ENCODE measurements at places on chromosomes 11 and 22. TPM values are rescaled to one million over a fixed set of nuclear protein-coding genes. Genes with fewer than 3 reads are reported as not detected.

DNA sequence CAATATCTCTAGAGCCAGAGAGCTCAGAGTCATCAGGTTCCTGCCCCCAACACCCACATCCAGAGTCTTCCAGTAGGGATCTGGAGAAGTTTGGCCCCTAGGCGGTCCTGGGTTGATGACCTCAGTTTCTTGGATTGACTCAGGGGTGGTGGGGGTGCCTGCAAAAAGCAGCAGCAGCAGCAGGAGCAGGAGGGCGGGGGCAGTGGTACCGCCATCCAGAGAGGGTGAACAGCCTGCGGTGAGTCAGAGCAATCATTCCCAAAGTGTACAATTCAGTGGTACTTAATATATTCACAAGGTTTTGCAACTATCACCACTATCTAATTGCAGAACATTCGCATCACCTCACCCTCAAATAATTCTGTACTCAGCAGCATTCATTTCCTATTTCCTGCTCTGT is 9.9 kb upstream of the SEC14L3 start:
- DNase-seq = no peak

DNA sequence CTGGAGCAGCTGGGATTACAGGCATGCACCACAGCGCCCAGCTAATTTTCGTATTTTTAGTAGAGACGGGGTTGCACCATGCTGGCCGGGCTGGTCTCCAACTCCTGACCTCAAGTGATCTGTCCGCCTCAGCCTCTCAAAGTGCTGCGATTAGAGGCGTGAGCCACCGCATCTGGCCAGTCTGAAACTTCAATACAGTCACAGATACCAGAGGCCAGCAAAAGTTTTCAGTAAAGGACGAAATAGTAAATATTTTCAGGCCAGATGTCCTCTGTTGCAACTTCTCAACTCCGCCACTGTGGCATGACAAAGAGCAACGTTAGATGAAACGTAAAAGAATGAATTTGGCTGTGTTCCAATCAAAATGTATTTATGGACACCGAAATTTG is 403.6 kb downstream of the MN1 start:
- DNase-seq = no peak

GRCh38 chr11:70365544-70365927 is 32.8 kb upstream of the CTTN start:
- DNase-seq = no peak

Gene SYT13
- total RNA-seq = not detected

Measured in CD4-positive, CD25-positive, alpha-beta regulatory T cell (primary cell).